Activated B cell treated with CpG ODN at 0.5 μM for 24 hours (primary cell): ENCODE measurements at places on chromosomes 12 and 14.

GRCh38 chr12:100962086-100962712 is 167.6 kb downstream of the ANO4 start:
- DNase-seq, result no peak

GRCh38 chr14:35231207-35231760 is 60.9 kb upstream of the PSMA6 start:
- no peak for DNase-seq

GRCh38 chr12:55256831-55257230 is 12.4 kb downstream of the OR6C74 start:
- DNase-seq, result no peak

DNA sequence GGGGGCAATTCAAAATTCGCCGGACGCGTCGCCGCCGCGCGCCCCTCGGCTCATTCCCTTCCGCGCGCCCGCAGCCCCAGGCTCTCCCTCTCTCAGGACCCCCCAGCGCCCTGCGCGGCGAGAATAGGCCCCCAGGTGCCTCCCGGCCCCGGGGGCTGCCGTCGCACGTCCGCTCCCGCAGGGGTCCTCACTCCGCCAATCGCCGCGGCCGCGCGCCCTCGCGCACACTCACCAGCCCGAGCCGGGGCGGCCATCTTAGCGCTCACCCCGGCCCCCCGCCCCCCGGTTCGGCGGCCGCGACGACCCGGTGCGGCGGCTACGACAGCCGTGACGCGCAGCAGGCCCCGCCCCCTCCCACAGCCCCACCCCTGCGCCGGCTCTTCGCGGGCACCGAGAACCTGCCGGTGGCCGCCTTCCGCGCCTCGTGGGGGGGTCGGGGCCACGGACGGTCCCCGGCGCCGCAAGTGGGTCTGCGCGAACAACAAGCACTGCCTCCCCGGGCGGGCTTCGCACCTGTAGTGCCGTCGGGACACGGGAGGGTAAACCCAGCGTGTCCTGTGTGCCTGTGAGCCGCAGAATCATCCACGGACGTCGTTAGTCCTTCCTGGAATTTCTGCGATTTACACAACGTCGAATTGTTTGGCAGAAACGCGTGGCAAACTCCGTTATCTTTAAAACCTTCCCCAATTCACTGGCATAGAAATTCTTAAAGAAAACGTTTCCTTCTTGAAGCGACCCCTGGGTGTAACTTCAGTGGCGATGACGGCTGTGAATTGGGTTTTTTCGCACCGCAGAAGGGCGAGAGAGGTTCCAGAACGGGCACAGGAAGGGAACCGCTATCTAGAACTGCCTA is 2.5 kb downstream of the USP44 start:
- DNase-seq, result peak; percentile 64

- no peak for DNase-seq
Observed at GRCh38 chr14:67986131-67986841, 166.7 kb downstream of the RAD51B start.

- no peak for DNase-seq
Observed at GRCh38 chr14:73717711-73718417, 3.7 kb upstream of the PNMA1 start.

- DNase-seq, result no peak
Observed at GRCh38 chr14:90568405-90568804, 171.6 kb downstream of the CALM1 start.

GRCh38 chr12:25131270-25131669 is 63.7 kb downstream of the DNAI7 start:
- no peak for DNase-seq

DNA sequence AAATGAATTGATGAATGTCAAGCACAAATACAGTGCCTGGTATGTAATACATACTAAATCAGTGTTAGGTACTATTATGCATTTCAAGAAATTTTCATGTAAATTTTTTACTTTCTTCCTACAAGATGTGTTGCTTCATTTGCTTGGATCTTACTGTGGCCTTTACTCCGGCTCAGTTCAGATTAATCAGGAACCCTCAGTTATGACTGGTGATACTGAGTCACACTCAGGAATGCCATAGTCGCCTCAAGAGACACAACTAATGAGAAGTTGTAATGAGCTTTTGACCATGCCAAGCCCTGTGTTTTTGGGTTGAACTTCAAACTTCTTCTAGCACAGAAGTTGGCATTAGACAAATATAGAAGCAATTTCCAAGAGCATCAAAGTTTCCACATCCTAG is 96.0 kb downstream of the TGFB3 start:
- no peak for DNase-seq

- DNase-seq, result no peak
Observed at GRCh38 chr12:72872996-72873395, 600.8 kb downstream of the TRHDE start.

- DNase-seq, result no peak
Observed at GRCh38 chr12:7156259-7157197, 26.4 kb downstream of the CLSTN3 start.

- DNase-seq, result no peak
Observed at GRCh38 chr12:25781232-25781631, 177.2 kb upstream of the RASSF8 start.

- no peak for DNase-seq
Observed at GRCh38 chr12:62720661-62721330, 214.2 kb downstream of the PPM1H start.

- no peak for DNase-seq
Observed at GRCh38 chr14:44403193-44403592, 103.9 kb downstream of the FSCB start.

DNA sequence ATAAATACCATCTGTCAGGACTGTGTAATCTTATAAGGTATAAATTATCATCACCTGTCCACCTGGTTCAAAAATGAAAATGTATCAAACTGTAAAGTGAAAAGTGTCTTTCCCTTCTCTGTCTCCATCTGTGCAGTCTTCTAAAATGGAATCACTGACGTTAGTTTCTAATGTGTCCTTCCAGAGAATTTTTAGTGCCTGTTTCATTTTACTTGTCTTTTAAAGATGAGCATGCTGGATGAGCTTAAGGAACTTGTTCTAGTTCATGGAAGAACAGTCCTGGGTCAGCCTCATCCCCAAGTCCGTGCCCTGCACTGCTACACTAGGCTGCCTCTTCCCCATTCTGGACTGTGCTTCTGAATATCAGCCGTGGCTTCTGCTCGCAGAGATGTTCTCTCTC is 5.4 kb upstream of the NT5DC3 start:
- no peak for DNase-seq

GRCh38 chr12:103247531-103247930 is 248.2 kb downstream of the C12orf42 start:
- no peak for DNase-seq

DNA sequence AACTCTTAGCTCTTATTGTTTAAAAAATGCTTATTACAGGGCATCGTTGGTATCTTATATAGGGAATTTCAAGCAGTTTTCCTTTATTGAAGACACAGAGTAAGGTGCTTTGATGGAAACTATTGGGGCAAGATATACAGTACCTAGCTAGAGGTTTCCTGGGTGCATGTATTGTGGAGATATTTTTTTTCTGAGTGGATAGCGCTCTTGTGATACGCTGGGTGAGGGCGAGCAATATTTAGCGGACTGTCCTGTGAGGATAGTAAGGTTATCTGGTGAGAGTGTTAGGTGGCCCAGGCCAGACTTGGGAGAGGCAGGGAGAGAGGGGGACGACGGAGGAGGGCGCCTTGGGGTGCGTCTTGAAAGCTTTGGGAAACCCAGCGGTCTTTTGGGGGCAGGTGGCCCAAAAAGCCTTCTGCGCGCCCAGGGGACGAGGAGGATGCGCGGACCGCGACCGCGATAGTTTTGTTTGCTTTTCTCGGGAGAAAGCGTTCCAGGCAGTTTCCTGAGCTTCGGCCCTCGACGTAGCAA is 596 bp upstream of the BICD1 start:
- no peak for DNase-seq

DNA sequence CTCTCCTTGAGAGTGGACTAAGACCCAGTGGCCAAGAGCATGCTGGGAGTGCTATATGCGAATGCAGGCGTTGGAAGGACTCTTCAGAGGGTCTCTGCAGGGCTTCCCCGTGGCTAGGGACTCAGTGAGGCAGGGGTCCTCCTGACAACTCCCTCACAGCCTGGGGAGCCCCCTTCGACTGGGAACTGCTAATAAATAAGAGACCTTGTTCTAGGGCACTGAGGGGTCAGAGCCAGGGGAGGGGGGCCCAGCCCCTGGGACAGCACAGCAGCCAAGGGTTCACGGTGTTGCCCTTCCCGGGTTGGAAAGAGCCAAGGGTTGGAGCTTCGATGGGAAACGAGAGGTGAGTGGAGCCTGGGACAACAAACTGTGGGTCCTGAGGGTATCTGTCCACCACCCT is 6.0 kb upstream of the CPNE6 start:
- DNase-seq, result no peak

GRCh38 chr12:7016958-7017571 is 1.2 kb downstream of the LPCAT3 start:
- DNase-seq, result no peak

GRCh38 chr14:68970736-68971135 is 8.4 kb downstream of the ACTN1 start:
- no peak for DNase-seq

DNA sequence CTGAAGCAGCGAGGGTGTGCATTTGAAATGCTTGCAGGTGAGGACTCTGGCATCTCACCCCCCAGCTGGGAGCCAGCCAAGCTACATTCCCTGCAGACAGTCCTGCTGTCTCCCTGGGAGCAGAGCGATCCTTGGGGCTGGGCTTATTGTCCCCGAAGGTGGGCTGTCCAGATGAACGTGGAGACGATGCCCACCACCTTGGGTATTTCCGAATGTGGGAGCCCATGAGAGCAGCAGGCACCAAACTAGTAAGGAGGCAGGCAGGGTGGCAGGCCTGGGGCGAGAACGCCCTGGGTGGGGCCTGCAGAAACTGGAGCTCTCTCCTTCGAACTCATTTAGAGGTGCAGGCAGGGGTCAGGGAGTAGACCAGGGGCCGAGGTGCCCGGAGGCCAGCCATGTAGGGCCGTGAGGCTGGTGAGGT is 18.5 kb downstream of the ZBTB42 start:
- no peak for DNase-seq

GRCh38 chr14:101628471-101628966 is 67.2 kb downstream of the DIO3 start:
- peak; percentile 71 for DNase-seq

DNA sequence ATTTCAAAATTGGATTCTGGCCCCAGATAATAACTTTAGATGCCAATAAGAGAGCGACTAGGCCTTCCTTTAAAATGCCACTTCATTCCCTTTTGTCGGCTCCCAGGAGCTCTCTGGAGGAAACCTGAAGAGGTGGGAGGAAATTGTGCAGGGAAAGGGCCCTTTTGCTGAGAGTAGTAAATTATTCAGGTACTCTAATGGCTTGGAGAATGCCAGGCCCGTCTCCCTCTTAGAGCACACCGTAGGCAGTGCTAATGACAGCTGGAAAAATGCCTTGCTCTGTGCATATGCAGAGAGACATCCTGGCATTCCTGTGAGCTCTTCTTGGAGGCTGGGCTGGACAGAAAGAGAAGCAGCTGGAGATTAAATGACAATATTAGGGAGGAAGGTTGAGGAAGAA is 115.0 kb upstream of the RPH3A start:
- no peak for DNase-seq

- DNase-seq, result no peak
Observed at GRCh38 chr12:98402091-98402490, 113.3 kb upstream of the TMPO start.

- no peak for DNase-seq
Observed at GRCh38 chr14:97379091-97379531, 581.9 kb downstream of the VRK1 start.

DNA sequence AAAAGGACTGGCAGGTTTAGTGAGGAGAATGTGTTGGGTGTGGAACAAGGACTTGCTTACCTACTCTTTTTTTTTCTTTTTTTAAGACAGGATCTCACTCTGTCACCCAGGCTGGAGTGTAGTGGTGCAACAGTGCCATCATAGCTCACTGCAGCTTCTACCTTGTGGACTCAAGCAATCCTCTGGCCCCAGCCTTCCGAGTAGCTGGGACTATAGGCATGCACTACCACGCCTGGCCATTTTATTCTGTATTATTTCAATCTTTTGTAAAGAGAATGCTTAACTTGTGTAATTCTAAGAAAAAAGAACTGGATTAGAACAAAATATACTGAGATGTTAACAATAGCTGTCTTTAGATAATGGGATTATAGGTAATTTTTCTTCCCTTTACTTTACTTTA is 1.9 kb upstream of the VRTN start:
- DNase-seq, result no peak

- no peak for DNase-seq
Observed at GRCh38 chr12:101714877-101715444, 17.5 kb downstream of the CHPT1 start.

- DNase-seq, result no peak
Observed at GRCh38 chr12:62787023-62787422, 147.9 kb downstream of the PPM1H start.

- no peak for DNase-seq
Observed at GRCh38 chr12:81077686-81078441, at the start of gene ACSS3. TSS of gene ACSS3 (plus strand) at chr12:81078079. CDS start at chr12:81078121, 42 bp downstream.

DNA sequence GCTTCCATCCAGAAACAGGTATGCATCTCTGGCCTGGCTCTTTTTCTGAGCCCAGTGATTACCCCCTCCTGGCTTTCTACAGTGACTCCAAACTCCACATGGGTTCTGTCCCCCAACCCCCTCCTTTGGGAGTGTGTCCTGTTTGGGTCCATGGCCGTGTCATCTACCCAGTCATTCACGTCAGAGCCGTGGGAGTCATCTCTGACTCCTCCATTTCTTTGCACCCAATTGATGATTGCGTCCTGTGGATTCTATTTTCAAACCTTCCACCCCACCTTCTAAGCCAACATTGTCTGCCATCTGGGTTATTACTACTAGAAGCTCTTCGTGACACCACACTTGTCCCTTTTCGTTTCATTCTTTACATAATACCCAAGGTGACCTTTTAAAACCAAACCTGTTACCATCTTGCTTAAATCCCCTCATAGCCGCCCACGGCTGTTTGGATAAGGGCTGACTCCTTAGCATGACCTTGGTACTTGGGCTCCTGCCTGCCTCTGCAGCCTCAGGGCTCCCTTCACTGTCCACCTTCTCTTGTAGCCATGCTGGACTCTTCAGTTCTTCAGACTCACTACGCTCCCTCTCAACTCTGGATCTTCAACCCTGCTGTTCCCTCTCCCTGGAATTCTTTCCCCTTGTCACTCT is 38.1 kb upstream of the NT5DC3 start:
- DNase-seq, result no peak

- no peak for DNase-seq
Observed at GRCh38 chr12:124454735-124455134, 112.7 kb downstream of the NCOR2 start.

DNA sequence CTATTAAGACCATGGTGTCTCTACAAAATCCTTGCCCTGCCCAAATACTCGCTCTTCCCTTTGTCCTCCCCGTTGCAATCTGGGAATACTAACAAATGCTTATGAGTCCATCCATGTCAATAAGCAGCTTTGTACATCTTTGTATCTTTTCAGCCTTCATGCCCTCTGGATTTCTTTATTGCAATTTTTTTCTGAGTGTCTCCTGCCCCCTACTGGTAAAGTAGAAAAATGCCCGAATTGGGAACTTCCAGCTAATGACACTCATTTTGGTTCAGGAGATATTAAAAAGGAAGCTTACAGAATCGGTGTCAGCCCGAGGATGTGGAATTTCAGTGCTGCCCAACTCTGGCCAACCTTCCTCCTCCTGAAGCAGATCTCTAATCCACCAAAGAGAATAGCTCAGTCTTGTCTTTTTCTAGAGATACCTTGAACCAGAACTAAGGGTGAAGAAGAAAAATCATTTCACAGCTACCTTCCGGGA is 46.0 kb downstream of the SH2B3 start:
- DNase-seq, result no peak

GRCh38 chr14:64324895-64325294 is 30.7 kb upstream of the ESR2 start:
- DNase-seq, result no peak

- no peak for DNase-seq
Observed at GRCh38 chr14:22391908-22392565, 197.0 kb downstream of the DAD1 start.
